ENCODE measurements at places on chromosomes 3 and 15.

DNA sequence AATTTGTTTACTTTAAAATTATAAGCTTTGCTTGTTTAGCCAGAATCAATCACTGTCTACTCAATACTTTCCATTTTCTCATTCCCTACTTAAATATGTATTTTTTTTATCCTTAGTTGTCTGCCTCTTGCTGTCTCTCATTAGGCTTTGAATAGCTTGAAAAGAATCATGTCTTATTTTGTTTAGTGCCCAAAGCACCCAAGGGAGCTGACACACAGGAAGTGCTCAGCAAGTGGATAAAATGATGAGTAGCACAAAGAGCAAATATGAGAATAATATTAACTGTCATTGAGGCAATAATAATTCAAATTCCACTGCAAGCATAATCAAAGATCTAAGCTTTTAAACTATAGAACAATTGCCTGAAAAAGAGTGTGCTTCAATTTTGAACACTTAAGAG is 19.0 kb upstream of the IL1RAP start:
- DNase-seq = no peak

DNA sequence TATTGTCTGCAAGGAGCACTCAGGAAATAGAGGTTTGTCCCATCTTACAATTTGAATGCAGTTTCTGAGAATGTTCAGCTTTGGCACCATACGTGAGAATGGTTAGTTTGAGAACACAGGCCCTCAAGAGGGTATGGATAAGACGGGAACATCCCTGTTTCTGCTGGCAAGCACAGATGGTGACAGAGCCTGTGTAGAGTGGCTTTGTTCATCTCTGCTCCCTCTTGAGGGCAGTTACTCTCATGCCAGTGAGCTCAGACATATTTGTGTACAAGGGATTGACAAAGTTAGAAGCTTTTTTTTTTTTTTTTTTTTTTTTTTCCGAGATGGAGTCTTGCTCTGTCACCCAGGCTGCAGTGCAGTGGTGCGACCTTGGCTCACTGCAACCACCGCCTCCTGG is 71.5 kb upstream of the FILIP1L start:
- DNase-seq = no peak

- no peak for DNase-seq
These were observed 4.3 kb downstream of the CHRNA3 start for GRCh38 chr15:78616506-78616905.

GRCh38 chr15:84962955-84963354 is 18.7 kb upstream of the PDE8A start:
- DNase-seq = no peak

GRCh38 chr3:43286841-43287499 is 630 bp downstream of the SNRK start:
- no peak for DNase-seq

- no peak for DNase-seq
These were observed at the start of gene VEPH1 for GRCh38 chr3:157502916-157503595. Gene VEPH1, minus strand, starts transcription at chr3:157503416. Its CDS starts 8,067 bp downstream, at chr3:157495349.

- DNase-seq = no peak
These were observed 2.2 kb upstream of the UROC1 start for GRCh38 chr3:126519506-126520455.

DNA sequence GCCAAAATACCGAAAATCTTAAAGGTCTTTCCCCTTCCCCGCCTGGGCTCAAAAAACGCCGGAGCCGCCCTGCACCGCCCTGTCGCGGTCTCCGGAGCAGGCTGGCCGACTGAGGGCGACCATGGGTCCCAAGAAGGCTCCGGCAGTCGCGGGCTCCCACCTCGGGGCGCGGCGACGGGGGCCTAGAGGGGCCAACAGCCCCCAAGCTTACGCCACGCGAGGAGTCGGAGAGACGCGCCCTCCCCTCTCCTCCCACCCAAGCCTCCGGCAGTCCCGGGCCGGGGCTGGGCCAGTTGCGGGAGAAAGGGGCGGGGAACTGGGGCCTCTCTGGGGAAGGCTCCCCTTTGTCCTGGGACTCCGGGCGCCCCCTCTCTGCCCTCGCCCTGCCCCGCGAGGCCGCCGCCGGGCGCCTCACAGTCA is 69.2 kb downstream of the GOLGA8B start:
- no peak for DNase-seq

DNA sequence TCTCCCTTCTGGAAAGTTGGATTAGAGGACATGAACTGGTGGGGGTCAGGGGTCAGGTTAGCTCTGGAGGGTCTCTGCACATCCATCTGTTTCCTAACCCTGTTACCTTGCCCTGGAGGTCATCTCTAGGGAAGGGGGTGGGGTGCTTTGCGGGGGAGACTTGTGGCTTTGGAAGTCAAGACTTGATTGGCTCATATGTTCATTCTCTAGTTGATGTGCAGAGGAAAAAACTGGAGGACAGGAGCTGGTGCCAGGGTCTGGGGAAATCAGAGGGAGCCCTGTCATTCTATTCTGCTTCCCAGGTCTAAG is 42.9 kb upstream of the ROPN1 start:
- no peak for DNase-seq

DNA sequence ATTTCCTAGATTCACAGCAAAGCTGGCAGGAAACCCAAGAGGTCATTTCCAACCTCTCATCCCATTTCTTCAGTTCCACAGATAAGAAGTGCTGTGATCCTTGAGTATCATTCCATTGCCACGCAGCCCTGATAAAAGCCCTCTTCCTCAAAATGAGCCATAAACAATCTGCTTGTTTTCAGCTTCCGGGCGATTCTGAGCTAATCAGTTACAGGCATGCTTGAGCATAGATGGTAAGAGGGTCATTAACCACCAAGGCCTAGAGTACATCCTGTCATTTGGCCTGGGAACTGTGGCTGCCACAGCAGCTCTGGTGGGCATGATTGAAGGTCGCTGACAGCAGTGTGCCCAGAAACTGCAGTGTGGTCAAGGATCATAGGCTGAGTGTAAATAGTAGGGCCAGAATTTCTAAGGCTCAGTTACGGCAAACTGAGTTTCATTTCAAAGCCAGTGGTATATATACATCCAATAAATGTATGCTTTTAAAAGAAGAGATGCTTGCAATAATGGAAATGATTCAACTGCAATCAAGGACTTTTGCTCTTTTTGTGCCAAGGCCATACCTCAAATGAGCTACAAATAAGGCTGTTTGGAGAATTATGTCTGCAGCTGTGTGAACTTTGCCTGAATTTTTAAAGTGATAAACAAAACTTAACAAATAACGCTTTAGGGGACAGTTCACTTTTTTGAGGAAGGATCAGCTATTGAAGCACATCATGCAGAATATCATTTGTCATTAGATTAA is 47.3 kb downstream of the P3H2 start:
- DNase-seq = no peak

DNA sequence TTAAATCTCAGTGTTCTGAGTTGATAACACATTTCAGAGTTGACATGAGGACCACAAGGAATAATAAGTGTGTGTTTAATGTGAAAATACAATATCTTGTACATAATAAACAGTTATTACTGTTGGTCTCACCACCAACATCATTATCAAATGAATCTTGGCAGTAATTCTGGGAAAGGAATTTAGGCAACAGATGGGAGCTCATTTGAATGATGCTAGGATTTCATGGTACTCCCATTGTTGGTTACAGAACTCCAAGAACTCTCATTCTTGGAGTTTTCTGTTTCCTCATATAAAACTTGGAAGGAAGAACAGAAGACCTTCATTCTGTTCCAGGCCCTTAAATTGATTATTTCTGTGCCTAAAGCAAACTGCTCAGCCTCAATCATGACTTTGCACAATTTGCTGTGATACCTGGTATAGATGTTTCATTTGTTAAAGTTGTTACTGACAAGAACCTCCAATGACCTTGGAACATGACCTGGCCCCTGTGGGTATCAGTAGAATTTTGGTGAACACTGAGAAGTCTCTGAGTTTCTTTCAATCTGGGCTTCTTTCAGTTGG is 385.8 kb downstream of the LPP start:
- no peak for DNase-seq

GRCh38 chr3:138962854-138963560 is 16.0 kb downstream of the FOXL2NB start:
- DNase-seq = no peak

GRCh38 chr15:76730262-76730661 is 174.9 kb downstream of the SCAPER start:
- DNase-seq = no peak

- DNase-seq = no peak
These were observed 55.0 kb upstream of the EPHA3 start for GRCh38 chr3:89052386-89052785.

DNA sequence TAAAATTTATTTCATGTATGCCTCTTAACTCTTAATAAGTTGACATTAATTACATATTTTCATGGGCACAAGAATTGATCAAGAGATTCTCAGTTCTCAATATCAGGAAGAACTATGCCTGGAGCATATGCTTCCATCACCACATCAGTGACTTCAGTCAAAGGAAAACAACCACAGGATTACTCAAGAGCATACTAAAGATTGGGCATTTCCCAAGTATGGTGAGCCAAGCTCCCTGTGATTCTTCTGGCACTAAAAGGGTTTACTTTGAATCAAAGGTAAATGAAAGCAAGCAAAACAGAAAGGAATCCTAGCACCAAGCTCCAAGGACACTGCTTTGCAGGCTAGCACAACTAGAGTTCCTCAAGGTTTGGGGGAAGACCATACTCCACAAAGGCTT is 44.6 kb downstream of the FMN1 start:
- DNase-seq = no peak

GRCh38 chr15:31200735-31201151 is 99.2 kb upstream of the TRPM1 start:
- no peak for DNase-seq

DNA sequence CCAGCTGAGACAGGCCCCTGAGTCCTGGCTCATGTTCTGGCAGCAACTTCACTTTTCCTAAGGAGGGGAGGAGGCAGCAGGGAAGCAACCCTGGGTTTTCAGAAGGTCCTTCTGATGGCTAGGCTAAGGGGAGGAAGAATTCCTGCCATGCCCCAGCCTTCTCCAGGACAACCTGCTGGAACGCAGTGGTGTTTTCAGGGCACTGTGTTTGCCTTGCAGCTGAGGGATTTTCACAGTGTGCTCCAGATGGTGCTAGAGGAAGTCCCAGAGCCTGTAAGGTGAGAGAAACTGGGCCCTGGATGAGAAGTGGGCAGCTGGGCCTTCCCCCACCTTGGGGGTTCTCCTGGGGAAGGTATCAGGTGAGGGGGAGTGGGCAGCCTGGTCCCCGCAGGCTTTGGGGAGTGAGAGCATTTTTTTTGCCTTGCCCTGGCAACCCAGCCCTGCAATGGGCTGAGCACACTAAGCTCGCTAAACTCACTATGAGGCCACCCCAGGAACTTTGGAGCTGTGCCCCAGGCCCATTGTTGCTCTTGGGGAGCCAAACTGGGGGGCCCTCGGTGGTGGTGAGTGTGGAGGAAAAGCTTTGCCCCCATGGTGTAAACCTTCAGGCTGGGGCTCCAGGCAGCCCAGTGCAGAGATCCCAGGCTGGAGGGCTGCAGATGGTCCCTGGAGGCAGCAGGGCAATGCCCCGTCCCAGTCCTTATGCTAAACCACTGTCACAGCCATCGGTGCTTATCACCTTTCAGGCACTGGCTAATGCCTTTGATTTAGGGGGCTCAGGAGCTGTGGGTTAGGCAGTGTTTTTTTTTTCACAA is 41.1 kb downstream of the ACAA1 start:
- no peak for DNase-seq

- DNase-seq = no peak
These were observed 397.3 kb upstream of the RASGRP1 start for GRCh38 chr15:38961931-38962330.

DNA sequence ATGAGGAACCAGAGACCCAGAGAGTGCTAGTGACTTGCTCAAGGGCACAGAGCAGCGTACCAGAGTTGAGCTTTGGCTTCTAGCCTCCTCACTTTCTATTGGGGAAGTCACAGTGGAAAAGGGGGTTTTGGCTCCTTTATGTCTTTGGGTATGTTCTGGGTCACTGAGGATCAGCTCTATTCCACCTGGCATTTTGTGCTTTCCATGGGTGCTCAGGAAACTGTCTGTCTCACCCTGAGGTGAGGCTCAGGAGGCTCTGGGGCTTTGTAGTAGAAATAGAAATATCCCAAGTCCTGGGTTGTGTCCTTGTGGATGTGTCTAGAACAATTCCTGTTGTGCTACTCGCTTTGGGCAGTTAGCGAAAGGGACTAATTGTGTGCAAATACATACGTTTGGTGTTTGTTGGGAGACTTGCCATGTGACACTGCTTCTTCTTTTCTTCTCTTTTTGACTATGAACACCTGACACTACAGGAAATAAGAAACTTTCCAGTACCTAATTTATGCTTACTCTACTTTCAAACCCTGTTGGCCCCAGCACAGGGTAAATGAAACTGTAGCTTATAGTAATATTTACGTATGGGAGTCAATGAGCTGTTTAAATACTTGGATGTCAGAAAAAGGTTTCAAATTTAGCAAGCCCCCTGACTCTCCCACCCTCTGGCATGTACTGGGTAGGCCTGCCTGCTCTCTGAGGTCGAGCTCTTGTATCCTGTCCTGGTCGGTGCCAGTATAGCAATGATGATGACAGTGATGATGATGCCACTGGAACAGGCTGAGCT is 35.6 kb downstream of the SMAD3 start:
- DNase-seq = no peak

- no peak for DNase-seq
These were observed 44.0 kb downstream of the NR2F2 start for GRCh38 chr15:96374499-96374898.

- no peak for DNase-seq
These were observed 296.9 kb upstream of the TBL1XR1 start for GRCh38 chr3:177494216-177494615.

DNA sequence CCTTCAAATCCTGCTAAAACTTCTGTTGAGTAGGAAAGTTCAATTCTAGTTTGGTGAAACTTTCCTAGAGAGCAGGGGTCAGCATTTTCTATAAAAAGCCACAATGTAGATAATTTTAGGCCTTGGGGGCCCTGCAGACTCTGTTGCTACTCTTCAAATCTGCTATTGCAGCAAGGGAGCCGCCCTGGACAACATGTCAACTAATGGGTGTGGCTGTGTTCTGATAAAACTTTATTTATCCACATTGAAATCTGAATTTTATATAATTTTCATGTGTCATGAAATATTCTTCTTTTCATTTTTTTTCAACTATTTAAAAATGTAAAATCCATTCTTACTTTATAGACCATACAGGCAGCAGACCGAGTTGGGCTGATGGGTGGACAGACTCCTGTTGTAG is 67.4 kb upstream of the SAMMSON start:
- no peak for DNase-seq

GRCh38 chr15:70250208-70251201 is 152.8 kb upstream of the TLE3 start:
- no peak for DNase-seq
